ENCODE measurements at places on chromosomes 1 and 21. TPM values are rescaled to one million over a fixed set of nuclear protein-coding genes. Genes with fewer than 3 reads are reported as not detected.

- DNase-seq: peak; percentile 56
These were observed 852 bp downstream of the KTI12 start for GRCh38 chr1:52032785-52033131.

DNA sequence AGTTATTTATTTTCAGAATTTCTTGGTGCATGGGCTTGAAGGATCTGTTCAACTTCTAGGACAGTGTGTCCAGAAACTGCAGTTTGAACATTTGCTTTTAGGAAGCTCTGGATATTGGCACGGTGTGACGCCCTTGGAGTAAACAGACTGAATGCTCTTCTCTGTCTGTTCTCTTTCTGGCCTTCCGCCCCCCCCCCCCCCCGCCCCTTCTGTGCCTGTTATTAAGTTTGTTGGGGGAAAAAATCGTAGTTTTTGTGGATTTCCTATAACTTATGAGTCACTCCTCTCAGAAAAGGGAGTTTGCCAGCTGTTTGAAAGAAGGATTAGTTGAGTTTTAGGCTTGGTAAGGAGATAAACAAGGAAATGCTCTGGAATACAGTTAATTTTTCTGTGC is 1.2 kb downstream of the KCTD3 start:
- DNase-seq: peak; percentile 25

DNA sequence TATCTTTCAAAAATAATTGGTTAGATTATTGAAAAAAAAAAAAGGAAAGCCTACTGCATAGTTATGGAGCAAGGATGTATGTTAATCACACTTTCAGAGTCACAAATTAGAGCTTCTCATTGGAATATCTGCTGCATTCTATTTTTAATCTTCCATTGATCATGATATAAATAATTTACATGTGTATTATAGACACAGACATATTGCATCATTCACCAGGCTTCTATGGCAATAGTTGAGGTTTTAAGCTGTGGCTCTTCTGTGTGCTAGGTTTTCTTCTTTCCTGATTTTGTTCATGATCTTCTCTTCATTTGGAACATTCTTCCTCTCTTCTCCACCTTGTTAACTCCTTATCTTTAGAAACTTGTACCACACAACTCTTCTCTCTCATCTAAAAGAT is 123.2 kb upstream of the HMCN1 start:
- no peak for DNase-seq

DNA sequence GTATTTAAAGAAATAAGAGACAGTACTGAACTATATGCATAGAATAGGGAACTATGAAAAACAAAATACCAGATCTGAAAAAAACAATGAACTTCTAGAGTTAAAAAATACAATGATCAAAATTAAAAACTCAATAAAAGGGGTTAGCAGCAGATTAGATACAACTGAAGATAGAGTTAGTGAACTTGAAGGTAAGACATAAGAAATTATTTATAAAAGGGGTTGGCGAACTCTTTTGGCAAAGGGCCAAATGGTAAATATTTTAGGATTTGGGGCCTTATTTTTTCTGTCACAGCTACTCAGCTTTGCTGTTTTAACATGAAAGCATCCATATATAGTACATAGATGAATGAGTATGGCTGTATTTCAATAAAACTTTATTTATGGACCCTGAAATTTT is 111.4 kb downstream of the ST3GAL3 start:
- DNase-seq: no peak

- no peak for DNase-seq
These were observed 88.8 kb upstream of the ARHGEF16 start for GRCh38 chr1:3365523-3366125.

GRCh38 chr1:116194568-116194967 is 83.4 kb downstream of the MAB21L3 start:
- no peak for DNase-seq

DNA sequence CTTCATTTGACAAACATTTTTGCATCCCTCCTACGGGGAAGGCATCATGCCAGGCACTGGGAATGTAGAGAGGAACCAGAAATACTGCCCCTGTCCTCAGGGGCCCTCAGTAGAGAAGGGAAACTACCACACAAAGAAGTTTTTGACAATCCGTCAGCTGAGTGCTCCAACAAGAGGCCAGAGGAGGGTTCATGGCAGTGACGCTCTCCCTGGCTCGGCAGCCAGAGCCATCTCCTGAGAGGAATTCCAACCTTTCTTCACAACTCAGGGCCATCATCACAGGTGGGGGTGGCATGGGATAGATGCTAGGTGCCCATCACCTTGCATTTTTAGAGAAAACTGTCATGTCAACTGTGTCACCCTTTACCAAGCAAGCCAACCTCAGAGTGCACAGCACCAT is 154.1 kb downstream of the HIVEP3 start:
- no peak for DNase-seq

Gene LHX8
- total RNA-seq: not detected

Gene CD1B
- total RNA-seq: not detected
